Activated T-helper 1 cell treated with anti-CD3 and anti-CD28 coated beads, Interleukin-12 subunit alpha, Interleukin-12 subunit beta, Interleukin-2, Interleukin-4 antibody, amounts not matched to agents 30 ng/mL and 10 ng/mL and 1 ng/mL, durations not matched to agents 14 hours and 24 hours and 36 hours (primary cell): ENCODE measurements at places on chromosomes 6 and 20. TPM values are rescaled to one million over a fixed set of nuclear protein-coding genes. Genes with fewer than 3 reads are reported as not detected.

DNA sequence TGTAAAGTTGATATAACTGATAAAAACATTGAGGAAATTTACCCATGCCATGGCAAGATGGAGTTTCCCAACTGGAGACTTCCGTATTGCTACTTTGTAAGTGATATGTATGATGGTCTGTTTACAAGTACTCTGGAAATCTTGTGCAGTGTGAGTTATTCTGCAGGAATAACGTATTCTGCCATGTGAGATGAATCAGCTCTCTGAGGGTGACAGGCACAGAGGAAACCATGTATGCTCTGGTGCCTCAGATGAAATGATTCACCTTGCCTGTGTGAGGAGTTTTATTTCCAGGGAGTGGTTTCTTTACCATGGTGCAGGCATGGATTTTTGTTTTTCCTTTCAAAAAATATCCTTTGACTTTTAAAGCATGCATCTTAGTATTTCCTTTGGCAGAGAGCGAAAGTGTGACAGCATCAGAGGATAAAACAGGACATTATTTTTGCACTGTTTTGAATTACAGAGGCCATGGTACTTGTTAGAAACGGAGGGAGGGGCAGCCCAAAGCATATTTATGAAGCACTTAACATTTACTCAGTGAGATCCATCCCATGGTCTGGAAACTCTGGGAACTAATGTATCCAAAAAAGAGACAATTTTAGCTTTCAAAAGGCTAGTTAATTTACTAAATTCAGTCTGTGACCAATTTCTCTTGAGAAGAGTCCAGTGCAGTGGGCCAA, 36.0 kb upstream of the MTRF1L start:
- no peaks in the 10 kb centered on the region for H3K4me1 ChIP-seq
- peaks cover 3% of the 10 kb centered on the region for H3K27me3 ChIP-seq
- no peak for DNase-seq
- H3K4me3 ChIP-seq, result no peak overlapping the region

GRCh38 chr6:41527721-41528408, 18.3 kb upstream of the FOXP4 start:
- no peak for DNase-seq
- peaks cover 2% of the 10 kb centered on the region for H3K36me3 ChIP-seq
- H3K4me1 ChIP-seq, result peaks cover 32% of the 10 kb centered on the region
- H3K27me3 ChIP-seq, result peaks cover 39% of the 10 kb centered on the region
- no peak overlapping the region for H3K4me3 ChIP-seq

DNA sequence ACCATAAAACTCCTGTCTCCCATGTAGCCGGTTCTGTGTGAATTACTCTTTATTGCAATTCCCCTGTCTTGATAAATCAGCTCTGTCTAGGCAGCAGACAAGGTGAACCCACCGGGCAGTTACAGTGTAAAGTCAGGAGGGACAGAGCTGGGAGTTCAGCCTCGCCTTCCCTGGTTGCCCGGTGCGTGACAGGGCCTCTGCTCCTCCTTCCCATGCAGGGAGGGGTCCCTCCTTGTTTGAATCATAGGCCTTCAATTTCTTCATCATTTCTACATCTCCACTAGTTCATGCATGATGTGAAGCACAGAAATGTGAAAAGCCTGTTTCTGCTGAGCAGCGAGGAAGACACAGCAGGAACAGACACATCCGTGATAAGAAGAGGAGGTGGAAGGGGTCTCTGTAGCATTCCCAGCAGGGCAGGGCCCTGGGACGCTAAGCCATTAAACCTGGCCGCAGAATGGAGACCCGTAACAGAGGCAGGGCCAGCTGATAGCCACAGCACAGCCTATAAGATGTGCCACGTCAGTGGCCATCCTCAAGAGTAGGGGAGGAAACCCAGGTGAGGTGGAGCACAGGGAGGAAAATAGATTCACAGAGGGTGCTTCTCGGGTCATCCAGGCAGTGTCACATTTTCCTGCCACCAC, 106.7 kb upstream of the CST7 start:
- H3K27me3 ChIP-seq, result peaks cover 10% of the 10 kb centered on the region
- H3K27ac ChIP-seq, result no peak overlapping the region
- H3K4me1 ChIP-seq, result no peaks in the 10 kb centered on the region
- H3K36me3 ChIP-seq, result no peaks in the 10 kb centered on the region

DNA sequence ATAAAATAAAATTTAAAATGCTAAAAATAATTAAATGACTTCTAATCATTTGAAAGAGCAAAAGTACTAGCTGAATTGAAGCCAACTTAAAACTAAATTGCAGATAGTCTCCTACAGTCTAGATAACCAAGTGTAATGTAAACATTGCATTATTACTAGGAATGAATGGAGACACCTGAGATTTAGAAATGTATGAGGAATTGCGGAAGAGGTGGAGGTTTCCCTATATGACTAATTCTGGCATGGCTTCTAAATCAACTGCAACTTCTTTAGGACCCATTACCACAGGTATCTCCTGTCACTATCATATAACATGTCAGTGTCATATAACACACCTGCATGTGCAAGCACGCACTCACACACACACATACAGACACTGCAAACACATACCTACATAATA, 13.2 kb upstream of the GPR6 start:
- H3K27ac ChIP-seq, result no peak overlapping the region
- H3K4me3 ChIP-seq, result no peak overlapping the region
- H3K4me1 ChIP-seq, result no peaks in the 10 kb centered on the region
- H3K36me3 ChIP-seq, result no peaks in the 10 kb centered on the region
- no peaks in the 10 kb centered on the region for H3K27me3 ChIP-seq

- DNase-seq, result no peak
- H3K4me1 ChIP-seq, result peaks cover 10% of the 10 kb centered on the region
- H3K36me3 ChIP-seq, result no peaks in the 10 kb centered on the region
- peak overlapping the region; percentile 8 for H3K4me3 ChIP-seq
These were observed 149.6 kb upstream of the KCNK16 start for GRCh38 chr6:39471954-39472659.

DNA sequence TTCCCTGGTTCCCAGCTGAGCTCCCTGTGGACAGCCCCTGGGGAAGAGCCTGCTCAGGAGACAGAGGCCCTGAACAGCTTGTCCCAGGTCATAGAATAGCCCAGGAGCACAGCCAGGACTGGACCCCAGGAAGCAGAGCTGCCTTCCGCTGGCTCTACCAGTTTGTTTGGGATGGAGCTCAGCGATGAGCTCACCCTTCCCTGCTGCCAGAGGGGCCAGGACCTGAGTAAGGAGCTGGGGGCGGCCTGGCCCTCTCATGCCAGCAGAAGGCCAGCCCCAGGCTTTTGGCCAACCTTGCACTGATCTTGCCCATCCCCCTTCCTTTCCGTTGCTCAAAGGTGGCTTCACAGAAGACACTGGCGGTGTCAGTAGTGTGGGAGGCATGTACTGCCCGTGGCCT, 17.5 kb downstream of the MMP24OS start:
- H3K36me3 ChIP-seq, result peaks cover 3% of the 10 kb centered on the region
- no peak overlapping the region for H3K27ac ChIP-seq

- H3K27me3 ChIP-seq, result peaks cover 2% of the 10 kb centered on the region
- H3K27ac ChIP-seq, result no peak overlapping the region
- H3K36me3 ChIP-seq, result no peaks in the 10 kb centered on the region
- DNase-seq, result no peak
- H3K4me3 ChIP-seq, result no peak overlapping the region
- no peaks in the 10 kb centered on the region for H3K4me1 ChIP-seq
These were observed 996.8 kb upstream of the CITED2 start for GRCh38 chr6:140370976-140371870.

- peaks cover 21% of the 10 kb centered on the region for H3K27me3 ChIP-seq
- peak overlapping the region; percentile 33 for H3K4me3 ChIP-seq
- DNase-seq, result peak; percentile 47
- H3K36me3 ChIP-seq, result peaks cover 4% of the 10 kb centered on the region
- no peak overlapping the region for H3K27ac ChIP-seq
These were observed 285.8 kb upstream of the SUPT3H start for GRCh38 chr6:45663251-45664221.

GRCh38 chr6:106381881-106382280, 21.4 kb downstream of the CRYBG1 start:
- H3K27ac ChIP-seq, result no peak overlapping the region
- H3K4me1 ChIP-seq, result peaks cover 8% of the 10 kb centered on the region
- no peak overlapping the region for H3K4me3 ChIP-seq

- H3K27ac ChIP-seq, result no peak overlapping the region
- no peak overlapping the region for H3K4me3 ChIP-seq
- no peaks in the 10 kb centered on the region for H3K4me1 ChIP-seq
- H3K36me3 ChIP-seq, result no peaks in the 10 kb centered on the region
These were observed 62.0 kb downstream of the SYNE1 start for GRCh38 chr6:152575161-152575560.

The COMMD7 gene
- 41.3 and 43.0 TPM in 2 replicates for total RNA-seq

DNA sequence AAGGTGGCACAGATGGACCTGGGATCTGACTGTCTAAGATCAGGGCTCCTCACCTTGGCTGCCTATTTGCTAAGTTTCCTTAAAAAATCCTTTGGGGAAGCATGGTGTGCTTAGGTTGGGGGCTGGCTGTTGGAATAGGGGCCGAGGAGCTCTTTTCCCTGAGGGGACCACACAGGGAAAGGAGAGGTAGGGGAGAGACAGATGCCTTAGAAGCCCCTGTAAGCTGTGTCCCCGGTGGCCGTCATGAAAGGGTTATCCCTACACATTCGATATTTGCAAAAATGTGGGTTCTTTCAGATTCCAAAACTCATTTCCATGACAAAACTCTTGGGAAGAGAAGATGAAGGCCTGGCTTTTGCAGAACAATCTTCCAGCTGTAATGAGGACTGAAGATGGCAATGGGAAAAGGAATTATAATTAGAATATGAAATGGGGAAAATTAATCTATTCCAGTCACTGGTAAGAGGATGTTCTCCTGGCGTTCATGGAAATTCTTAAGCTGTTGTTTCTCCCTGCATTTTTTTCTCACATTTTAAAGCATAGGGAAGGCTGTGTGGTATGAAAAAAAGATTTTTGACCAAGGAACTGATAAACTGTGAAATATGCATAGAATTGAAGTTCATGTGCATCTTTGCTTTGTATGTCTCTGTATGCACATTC, 53.8 kb downstream of the TOX2 start:
- no peak overlapping the region for H3K4me3 ChIP-seq
- H3K4me1 ChIP-seq, result peaks cover 11% of the 10 kb centered on the region
- peaks cover 20% of the 10 kb centered on the region for H3K27me3 ChIP-seq
- H3K36me3 ChIP-seq, result peaks cover 2% of the 10 kb centered on the region

- no peak for DNase-seq
- no peak overlapping the region for H3K27ac ChIP-seq
- H3K36me3 ChIP-seq, result peaks cover 20% of the 10 kb centered on the region
- H3K27me3 ChIP-seq, result no peaks in the 10 kb centered on the region
- no peaks in the 10 kb centered on the region for H3K4me1 ChIP-seq
These were observed 40.3 kb downstream of the MTHFD1L start for GRCh38 chr6:150905769-150906168.

DNA sequence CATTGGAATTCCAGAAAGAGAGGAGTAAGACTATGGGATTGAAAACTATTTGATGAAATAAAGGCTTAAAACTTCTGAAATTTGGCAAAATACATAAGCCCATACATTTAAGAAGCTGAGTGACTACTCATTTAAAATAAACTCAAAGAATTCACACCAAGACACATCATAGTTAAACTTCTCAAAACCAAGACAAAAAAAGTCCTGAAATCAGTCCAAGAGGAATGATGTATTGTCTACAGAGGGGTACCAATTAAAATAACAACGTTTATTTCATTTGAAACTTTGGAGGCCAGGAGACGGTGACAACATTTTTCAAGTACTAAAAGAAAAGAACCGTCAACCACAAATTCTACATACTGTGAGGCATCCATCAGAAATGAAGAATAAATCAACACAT, 841.4 kb upstream of the MAP3K7 start:
- H3K27ac ChIP-seq, result no peak overlapping the region
- H3K4me1 ChIP-seq, result no peaks in the 10 kb centered on the region
- H3K27me3 ChIP-seq, result peaks cover 2% of the 10 kb centered on the region
- DNase-seq, result no peak

GRCh38 chr6:125222531-125223455, 69.2 kb downstream of the TPD52L1 start:
- no peak overlapping the region for H3K4me3 ChIP-seq
- no peak overlapping the region for H3K27ac ChIP-seq
- no peaks in the 10 kb centered on the region for H3K4me1 ChIP-seq
- H3K27me3 ChIP-seq, result peaks cover 3% of the 10 kb centered on the region
- no peak for DNase-seq

GRCh38 chr6:150627585-150628025, 27.9 kb downstream of the PLEKHG1 start:
- H3K27me3 ChIP-seq, result peaks cover 14% of the 10 kb centered on the region
- H3K4me3 ChIP-seq, result no peak overlapping the region
- no peak overlapping the region for H3K27ac ChIP-seq
- H3K36me3 ChIP-seq, result no peaks in the 10 kb centered on the region
- no peak for DNase-seq

DNA sequence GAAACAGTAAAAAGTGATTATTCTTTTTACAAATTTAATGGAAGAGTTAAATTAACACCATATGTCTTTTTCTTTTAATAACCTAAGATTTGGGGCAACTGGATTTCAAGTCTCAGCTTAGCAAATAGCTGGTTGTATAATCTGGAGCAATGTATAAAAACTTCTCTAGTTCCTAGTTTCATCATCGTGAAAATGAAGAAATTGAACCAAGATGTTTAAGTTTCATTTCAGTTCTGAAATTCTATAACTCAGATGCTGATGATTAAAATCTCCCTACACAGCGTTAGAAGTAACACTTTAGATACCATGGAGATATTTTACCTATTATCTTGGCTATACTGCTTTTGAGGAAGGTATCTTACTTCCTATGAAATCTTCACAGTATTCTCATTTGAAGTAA, 252.0 kb downstream of the KIF16B start:
- peaks cover 5% of the 10 kb centered on the region for H3K4me1 ChIP-seq
- H3K27ac ChIP-seq, result no peak overlapping the region
- no peaks in the 10 kb centered on the region for H3K36me3 ChIP-seq
- no peak for DNase-seq
- H3K4me3 ChIP-seq, result no peak overlapping the region
- H3K27me3 ChIP-seq, result no peaks in the 10 kb centered on the region

The C6orf163 gene
- 1.2 and 1.6 TPM in 2 replicates for total RNA-seq
